Osteoblast (primary cell): ENCODE measurements at places on chromosomes 11 and 22. TPM values are rescaled to one million over a fixed set of nuclear protein-coding genes. Genes with fewer than 3 reads are reported as not detected.

The MOV10L1 gene
- total RNA-seq, result 0.36 and 0.59 TPM in 2 replicates

The SMARCB1 gene
- total RNA-seq, result 49.2 and 51.3 TPM in 2 replicates

The MTMR3 gene
- 36.5 and 36.9 TPM in 2 replicates for total RNA-seq

The RASGRP2 gene
- 0.29 TPM in 1 of 2 replicates, not detected in the other for total RNA-seq

The EFCAB6 gene
- total RNA-seq, result 1.8 and 2.9 TPM in 2 replicates

The SSTR3 gene
- not detected in 2 replicates for total RNA-seq

The OTOG gene
- not detected in 2 replicates for total RNA-seq

The KRTAP5-7 gene
- total RNA-seq, result 0.36 and 0.59 TPM in 2 replicates

The NAALADL1 gene
- 15.6 and 17.7 TPM in 2 replicates for total RNA-seq

The OR10D3 gene
- total RNA-seq, result not detected in 2 replicates

The FDXACB1 gene
- 1.4 and 1.5 TPM in 2 replicates for total RNA-seq

The SLC6A5 gene
- not detected in 2 replicates for total RNA-seq

The MEI1 gene
- total RNA-seq, result 0.29 and 0.36 TPM in 2 replicates

The SIAE gene
- 10.5 and 11.5 TPM in 2 replicates for total RNA-seq

The RTN4R gene
- total RNA-seq, result under 0.01 and 0.29 TPM in 2 replicates

The SLN gene
- total RNA-seq, result not detected in 2 replicates

The MPEG1 gene
- total RNA-seq, result under 0.01 and 0.36 TPM in 2 replicates

The RIMBP3B gene
- 0.29 TPM in 1 of 2 replicates, not detected in the other for total RNA-seq

The CD248 gene
- total RNA-seq, result 103 and 107 TPM in 2 replicates

The C11orf86 gene
- total RNA-seq, result not detected in 2 replicates

The GGTLC3 gene
- not detected in 2 replicates for total RNA-seq

The C22orf31 gene
- not detected in 2 replicates for total RNA-seq

The RBMXL2 gene
- not detected in 2 replicates for total RNA-seq

The TRIM49 gene
- not detected in 2 replicates for total RNA-seq

The UCP3 gene
- total RNA-seq, result under 0.01 and 0.59 TPM in 2 replicates

The USH1C gene
- not detected in 2 replicates for total RNA-seq

The TMEM134 gene
- total RNA-seq, result 15.6 and 29.3 TPM in 2 replicates

The CD3E gene
- not detected in 2 replicates for total RNA-seq

The CFAP300 gene
- 6.5 and 11.5 TPM in 2 replicates for total RNA-seq

The CARNS1 gene
- total RNA-seq, result under 0.01 TPM in 2 replicates

The CCT8L2 gene
- not detected in 2 replicates for total RNA-seq

The CBL gene
- 9.0 and 9.7 TPM in 2 replicates for total RNA-seq

The GLYATL1B gene
- total RNA-seq, result not detected in 2 replicates

The GVQW3 gene
- total RNA-seq, result 2.9 and 3.2 TPM in 2 replicates

The SCGB2A2 gene
- not detected in 2 replicates for total RNA-seq

The TNNT3 gene
- total RNA-seq, result not detected in 2 replicates

The ANGPTL5 gene
- total RNA-seq, result 1.2 and 1.8 TPM in 2 replicates

The P2RX6 gene
- total RNA-seq, result 3.2 and 5.1 TPM in 2 replicates

The CACNA1I gene
- under 0.01 TPM in 2 replicates for total RNA-seq

The CD3D gene
- not detected in 2 replicates for total RNA-seq

The OR52E8 gene
- total RNA-seq, result 0.36 TPM in 1 of 2 replicates, not detected in the other

The RIMBP3C gene
- total RNA-seq, result 0.29 and 0.36 TPM in 2 replicates

The PRR33 gene
- total RNA-seq, result not detected in 2 replicates

The TMPRSS4 gene
- not detected in 2 replicates for total RNA-seq
